Stimulated activated CD4-positive, alpha-beta T cell treated with anti-CD3 and anti-CD28 coated beads, Interleukin-1b, Interleukin-23, amount 100 ng/mL, for 1 hour (primary cell): ENCODE measurements at places on chromosomes 12 and 14.

DNA sequence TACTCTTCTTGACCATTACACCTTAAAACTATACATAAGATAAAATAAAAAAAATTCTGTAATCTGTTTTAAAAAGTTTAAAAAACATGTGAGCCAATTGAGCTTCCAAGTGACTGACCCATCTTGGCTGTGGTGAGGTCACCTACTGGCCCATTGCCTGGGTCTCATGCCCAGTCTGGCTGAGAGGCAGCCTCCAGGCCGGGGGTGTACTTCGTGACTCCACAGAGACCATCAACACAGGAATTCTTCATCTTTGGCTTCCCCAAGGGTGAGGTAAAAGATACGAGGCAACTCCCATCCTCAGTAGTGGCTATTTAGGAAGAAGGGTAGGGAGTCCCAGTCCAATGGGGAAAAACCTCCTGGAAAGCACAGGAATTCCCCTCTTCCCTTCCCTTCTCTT is 113.2 kb downstream of the APAF1 start:
- DNase-seq = no peak

DNA sequence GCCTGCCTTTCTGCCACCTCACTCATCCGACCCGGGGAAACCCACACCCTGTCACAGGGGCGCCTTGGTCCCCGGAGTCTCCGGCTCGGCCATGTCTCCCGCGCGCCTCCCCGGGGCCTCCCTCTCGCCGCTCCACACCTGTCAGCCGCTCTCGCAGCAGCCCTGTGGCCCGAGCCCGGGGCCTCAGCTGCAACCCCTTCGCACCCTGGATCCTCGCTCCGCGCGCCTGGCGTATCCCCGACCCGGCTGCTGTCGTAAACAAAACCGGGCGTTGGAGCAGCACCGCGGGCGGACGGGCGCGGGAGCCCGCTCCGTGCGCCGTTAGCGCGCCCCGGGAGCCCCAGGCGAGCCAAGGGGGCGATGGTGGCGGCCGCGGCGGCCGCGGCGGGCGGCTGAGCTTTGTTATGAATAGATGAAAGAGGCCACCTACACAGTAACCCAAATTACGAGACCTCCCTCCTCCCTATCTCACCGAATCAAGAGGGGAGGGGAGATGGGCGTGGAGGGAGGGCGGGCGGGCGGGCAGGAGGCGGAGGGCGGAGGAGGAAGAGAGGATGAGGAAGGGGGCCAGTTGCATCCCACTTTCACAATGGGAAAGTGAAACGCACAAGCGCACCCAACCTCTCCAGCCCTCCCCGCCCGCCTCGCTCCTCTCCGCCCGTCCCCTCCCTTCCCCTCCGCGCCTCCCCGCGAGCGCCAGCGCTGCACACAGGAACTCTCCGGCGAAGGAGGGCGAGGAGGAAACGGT is at the start of gene PLXNC1:
TSS of gene PLXNC1 (plus strand) at position 587 of the 748 bp plus-strand sequence. CDS start 395 bp downstream, outside the sequence.
- peak; percentile 39 for DNase-seq

- no peak for DNase-seq
These were observed 2.6 kb upstream of the WNT10B start for GRCh38 chr12:48973941-48974673.

GRCh38 chr14:105418269-105419194 is 1.1 kb upstream of the MTA1 start:
- no peak for DNase-seq

GRCh38 chr12:6423267-6424007 is 21.3 kb upstream of the CD27 start:
- peak; percentile 50 for DNase-seq

DNA sequence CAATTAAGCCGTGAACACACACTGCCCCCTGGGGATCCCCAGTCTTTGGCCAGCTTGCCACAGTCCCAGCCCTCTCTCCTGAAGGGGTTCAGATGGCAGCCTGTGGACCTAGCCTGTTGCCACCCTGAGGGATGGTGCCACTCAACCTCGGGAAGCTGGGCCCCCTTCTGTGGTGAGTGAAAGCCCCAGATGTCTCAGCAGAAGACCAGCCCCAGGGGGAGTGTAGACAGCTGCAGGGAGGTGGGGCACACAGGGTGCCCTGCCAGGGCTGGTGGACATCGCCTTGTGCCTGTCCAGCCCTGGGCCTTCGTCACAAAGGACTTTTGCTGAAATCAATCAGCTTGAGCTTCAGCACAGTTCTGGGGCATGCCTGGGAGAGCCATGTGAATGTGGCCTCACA is 32.4 kb downstream of the C14orf132 start:
- no peak for DNase-seq

- DNase-seq = no peak
These were observed 388.1 kb downstream of the CCDC91 start for GRCh38 chr12:28578361-28578760.

- no peak for DNase-seq
These were observed 173.0 kb upstream of the WSCD2 start for GRCh38 chr12:107955966-107956643.

DNA sequence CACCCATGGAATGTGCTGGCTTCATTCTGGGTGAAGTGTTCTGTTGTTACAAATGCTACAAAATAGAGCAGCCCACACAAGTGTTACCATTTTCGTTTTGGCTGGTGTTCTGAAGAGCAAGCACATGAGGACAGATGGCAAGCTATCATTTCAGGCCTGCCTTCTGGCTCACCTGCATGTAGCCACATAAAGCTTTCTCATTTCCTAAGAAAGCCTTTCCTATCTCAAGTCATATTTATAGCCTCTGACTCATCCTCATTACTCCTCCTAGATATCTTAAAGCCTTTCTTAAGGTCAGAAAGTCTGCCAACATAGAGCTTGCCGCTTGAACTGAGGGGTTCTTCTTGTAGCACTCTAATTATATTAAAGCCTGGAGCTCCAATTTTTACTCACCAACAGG is 89.0 kb downstream of the PTPRR start:
- no peak for DNase-seq

DNA sequence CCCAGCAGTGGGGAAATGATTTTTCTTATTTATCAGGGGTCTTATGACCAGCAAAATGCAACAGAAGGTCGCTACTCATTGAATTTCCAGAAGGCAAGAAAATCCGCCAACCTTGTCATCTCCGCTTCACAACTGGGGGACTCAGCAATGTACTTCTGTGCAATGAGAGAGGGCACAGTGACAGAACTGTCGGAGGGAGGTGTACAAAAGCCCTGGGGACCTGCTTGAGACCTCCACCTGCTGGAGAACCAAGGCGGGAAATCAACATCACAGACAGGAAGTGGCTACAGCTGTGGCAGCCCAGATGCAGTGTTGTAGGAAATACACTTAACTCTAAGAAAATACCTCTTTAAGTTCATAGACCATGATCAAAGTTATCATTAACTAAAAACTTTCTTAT is 250.9 kb upstream of the OR4E1 start:
- DNase-seq = no peak

- DNase-seq = no peak
These were observed 23.1 kb upstream of the C12orf42 start for GRCh38 chr12:103518899-103519298.

- peak; percentile 98 for DNase-seq
These were observed at the start of gene DDX47 for GRCh38 chr12:12813120-12814101. Gene DDX47 (plus strand): TSS chr12:12813346. CDS start chr12:12813368, 22 bp downstream.

- DNase-seq = no peak
These were observed 26.4 kb upstream of the NUDT14 start for GRCh38 chr14:105207460-105207901.

- no peak for DNase-seq
These were observed 29.3 kb upstream of the PIWIL1 start for GRCh38 chr12:130308393-130308792.

GRCh38 chr14:60215520-60216420 is 33.3 kb upstream of the PPM1A start:
- no peak for DNase-seq

DNA sequence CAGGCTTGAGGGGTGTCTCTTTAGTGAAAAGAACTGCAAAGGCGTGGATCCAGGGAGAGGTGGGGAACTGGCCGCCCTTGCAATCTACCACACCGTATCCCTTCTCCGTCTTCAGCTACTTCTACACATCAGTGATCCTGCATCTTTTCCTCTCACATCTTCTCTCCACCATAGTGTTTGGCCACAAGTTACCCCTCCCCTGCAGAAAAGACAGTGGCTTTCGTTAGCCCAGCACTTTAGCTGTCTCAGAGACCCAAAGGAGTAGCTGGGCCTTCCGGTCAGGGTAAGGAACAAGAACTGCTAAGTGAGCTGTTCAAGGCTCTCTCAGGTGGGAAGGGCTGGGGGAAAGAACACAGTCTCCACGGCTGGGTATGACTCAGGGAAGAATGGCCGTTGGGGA is 158.4 kb downstream of the NDUFA12 start:
- no peak for DNase-seq

- DNase-seq = no peak
These were observed 57.9 kb upstream of the DICER1 start for GRCh38 chr14:95215094-95215725.

- peak; percentile 30 for DNase-seq
These were observed 15.1 kb upstream of the PLEK2 start for GRCh38 chr14:67426983-67427606.

- DNase-seq = no peak
These were observed 6.5 kb upstream of the HCFC2 start for GRCh38 chr12:104057771-104058197.

GRCh38 chr12:1519642-1520041 is 74.7 kb downstream of the FBXL14 start:
- no peak for DNase-seq

DNA sequence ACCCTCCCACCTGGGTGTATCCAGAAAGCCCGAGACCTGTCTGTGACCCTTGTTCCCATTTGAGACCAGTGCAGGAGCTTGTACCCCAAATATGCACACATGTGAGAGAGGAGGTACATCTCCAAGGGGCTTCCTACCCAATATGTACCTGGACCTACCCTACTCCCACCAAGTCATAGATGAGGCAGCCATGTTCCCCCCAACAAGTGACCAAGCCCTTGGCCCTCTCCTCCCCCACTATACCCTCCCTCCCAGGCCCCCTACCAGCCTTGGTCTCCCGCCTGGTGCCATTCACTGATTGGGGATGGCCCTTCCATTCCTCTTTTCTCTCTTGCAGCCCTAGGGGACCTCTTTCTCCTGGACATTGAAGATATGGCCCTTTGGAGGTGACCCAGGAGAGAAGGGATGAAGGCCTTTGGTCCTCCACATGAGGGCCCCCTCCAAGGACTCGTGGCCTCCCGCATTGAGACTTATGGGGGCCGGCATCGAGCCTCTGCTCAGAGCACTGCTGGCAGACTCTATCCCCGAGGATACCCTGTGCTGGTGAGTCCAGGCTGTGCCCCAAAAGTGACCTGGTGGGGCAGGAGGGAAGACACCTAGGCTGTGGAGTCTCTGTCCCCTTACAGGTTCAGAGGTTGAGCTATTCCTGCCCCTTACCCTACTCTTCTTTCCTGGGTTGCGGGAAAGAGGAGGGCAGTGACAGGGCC is 1.5 kb downstream of the PLEKHG6 start:
- DNase-seq = no peak

DNA sequence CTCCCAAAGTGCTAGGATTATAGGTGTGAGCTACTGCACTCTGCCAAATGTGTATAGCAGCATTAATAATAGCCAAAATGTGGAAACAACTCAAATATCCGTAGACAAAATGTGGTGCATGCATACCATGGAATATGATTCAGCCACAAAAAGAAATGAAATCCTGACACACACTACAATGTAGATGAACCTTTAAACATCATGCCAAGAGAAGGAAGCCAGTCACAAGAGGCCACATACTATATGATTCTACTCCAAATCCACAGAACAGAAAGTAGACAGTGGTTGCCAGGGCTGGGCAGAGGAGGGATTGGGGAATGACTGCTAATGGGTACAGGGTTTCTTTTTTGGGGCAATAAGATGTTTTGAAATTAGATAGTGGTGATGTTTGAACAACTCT is 7.7 kb upstream of the TMED2 start:
- no peak for DNase-seq

- DNase-seq = no peak
These were observed 33.4 kb upstream of the ERGIC2 start for GRCh38 chr12:29414368-29414767.

- DNase-seq = no peak
These were observed 19.8 kb upstream of the MGP start for GRCh38 chr12:14905269-14906004.
